Frontal cortex (tissue), 4 donors: ENCODE measurements at places on chromosomes 3 and 15.

DNA sequence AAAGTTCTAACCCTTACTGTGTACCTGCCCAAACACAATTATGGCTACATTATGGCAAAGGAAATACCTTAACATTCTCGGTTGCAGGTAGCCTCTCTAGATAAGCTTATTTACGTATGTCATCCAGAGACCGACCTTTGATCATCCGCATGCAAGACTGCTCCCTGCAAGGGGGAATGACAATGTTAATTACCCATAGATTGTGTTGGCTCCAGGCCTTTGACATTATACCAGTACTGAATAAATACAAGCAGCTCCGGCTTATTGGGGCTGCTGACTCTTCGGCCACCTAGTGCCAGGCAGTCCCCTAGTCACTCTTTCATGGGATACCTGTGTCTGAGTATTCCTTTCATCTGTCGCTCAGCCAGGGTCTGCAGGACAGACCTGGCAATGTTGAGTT is 223.5 kb downstream of the DTWD1 start:
- no peak for DNase-seq

- DNase-seq, result no peak
These were observed 71.9 kb downstream of the FILIP1L start for GRCh38 chr3:100042166-100042981.

DNA sequence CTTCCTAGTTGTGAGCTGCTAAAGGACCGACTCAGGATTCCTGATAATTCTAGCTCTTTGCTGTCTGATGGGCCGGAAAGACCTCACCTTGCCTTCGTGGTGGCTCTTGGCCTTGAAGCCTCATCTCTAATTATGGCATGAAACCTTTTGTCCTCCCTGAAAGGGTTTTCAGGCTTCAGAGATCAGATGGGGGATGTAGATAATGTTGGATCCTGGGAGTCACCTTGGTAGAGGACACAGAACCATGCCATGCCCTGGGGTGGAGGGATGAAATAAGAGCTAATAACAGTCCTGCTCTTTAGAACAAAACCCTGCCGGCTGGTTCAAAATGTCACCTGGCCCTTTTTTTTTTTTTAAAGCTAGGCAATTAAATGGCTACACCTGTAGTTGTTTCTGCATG is 50.8 kb upstream of the SYN2 start:
- DNase-seq, result no peak

DNA sequence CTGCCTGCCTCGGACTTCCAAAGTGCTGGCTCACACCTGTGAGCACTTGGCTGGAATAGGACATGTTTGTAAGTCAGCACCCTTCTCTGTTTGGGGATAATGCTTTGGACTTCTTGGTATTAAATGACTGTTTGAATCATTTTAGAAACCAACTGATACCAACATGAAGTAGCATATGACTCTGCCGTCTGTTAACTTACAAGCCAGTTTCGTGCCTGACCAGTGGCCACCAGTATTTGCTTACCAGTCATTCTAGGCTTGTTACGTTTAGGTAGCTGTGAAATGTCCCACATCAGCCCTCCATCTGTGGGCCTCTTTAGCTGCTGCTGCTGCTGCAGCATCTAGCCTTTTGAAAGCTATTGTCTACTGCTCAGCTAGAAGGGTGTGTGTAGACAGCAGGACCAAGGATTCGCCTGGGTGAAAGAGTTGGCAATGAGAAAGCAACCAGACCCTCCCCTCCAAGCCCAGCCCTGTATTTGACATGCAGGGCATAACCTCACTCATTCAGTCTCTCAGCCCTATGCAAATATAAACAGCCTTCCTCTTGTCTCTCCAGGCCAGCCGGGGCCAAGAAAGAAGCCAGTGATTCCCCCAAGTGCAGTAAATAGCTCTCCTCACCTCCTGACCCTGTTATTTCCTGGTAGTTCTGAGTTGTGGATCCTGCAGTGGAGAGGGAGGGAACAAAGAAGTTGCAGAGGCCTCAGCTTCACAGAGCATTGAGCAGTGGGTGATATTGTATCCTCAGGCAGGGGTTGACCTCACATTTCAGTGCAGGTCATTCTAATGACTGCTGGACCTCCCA is 51.0 kb downstream of the NKIRAS1 start:
- DNase-seq, result peak; percentile 47

DNA sequence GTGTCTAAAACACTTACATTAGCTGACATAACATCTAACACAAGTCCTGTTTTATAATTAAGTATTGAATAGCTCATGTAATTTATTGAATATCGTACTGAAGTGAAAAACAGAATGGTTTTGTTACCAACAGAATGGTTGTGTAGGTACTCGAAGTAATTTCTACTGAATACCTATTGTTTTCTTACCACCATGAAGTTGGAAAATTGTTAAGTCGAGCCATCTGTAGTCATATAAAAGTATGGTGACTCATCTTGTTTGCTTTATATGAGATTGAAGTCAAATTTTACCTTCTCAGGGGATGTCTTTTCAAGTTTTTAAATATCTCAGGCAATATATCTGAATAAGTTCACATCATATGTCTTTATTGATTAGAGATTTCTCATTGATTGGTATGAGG is 37.6 kb downstream of the PIAS1 start:
- DNase-seq, result no peak

DNA sequence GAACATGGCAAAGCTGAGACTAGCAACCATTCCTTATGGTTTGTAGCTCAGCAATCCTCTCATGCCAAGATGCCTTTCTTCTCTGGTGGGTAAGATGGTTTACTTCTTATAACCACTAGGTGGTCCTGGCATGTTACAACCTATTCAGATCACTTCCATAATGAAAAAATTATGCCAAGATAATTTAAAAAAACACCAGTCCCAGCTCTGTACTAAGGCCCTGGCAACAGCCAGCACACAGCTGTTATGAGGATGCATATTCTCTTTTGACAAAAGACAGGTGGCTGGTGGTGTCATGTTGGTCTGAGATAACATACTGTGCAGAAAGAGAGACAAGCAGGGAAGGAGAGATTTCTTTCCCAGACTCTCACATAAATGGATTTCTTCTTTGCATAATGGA is 65.7 kb upstream of the FRMD4B start:
- no peak for DNase-seq

- DNase-seq, result no peak
These were observed 14.6 kb downstream of the LRIG1 start for GRCh38 chr3:66486202-66486601.
